Glomerular endothelial cell (primary cell): ENCODE measurements at places on chromosomes 1 and 21.

- DNase-seq, result no peak
These were observed 4.0 kb downstream of the S100A7A start for GRCh38 chr1:153420306-153420705.

- DNase-seq, result no peak
These were observed 1.4 kb upstream of the VAMP4 start for GRCh38 chr1:171743081-171743870.

DNA sequence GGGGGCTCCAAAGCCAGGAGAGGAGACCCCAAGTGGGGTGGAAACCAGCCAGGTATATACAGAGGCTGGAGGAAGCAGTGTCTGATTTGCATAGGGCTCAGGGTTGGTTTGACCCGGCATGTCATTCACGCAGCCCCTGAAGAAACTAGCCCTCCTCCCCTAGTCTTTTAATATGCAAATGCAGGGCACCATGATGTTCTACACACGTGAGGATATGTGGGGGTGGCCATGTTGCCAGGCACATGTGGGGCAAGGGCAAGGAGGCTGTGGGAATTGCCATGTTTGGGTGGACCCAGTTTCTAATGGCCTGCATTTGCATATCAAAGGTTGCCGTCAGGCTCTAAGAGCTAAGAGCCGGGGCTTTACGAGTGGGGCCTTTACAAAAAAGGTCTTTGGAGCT is 12.0 kb upstream of the RHOU start:
- no peak for DNase-seq

DNA sequence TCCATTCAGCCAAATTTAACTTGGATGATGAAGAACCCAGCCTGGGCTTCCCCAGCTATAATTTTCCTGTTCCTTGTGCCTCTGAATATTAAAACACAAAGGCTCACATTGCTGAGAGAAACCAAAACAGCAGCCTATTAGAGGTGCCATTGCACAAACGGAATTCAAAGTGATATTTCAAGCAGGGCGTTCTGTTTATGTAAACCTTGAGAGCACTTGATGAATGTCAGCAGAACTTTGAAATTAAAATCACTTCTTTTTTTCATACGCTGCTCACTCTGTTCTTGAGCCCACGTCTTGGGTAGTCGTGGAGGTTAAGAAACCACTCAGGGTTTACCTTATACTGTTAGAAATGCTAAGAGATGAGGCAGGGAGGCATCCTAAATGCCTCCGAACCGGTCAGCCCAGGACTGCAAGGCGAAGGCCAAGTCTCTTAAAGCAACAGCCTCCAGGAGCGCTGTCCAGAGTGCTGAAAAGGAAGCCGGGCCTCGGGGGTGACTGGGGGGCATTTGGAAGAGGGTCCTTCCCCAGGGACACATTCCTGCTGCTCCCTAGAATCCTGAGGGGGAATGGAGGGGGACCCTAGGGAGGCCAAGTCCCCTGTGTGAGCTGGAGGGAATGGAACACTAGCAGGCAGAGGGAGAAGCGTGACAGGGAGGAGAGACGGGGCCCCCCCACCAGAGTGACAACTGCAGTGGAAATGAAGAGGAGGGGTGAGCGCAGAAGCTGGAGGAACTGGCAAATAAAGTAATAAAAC is 154.8 kb upstream of the VAMP3 start:
- no peak for DNase-seq

DNA sequence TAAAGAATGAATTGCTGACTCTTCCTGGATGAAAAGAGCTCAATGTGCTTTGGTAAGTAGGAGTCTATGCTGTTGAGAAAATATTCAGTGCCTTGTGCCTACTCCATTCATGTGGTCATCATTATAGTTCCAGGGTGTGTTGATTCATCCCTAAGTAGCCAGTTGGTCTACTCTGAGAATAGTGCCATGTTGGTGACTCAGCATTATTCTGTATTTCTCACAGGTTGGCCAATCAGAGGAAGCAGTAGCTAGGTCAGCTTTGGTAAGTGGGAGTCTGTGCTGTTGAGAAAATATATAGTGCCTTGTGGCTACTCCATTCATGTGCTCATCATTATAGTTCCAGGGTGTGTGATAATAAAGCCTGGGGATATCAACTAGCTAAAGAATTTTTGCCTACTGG is 397.3 kb downstream of the AGBL4 start:
- DNase-seq, result no peak
